ENCODE measurements at places on chromosomes 3 and 15. TPM values are rescaled to one million over a fixed set of nuclear protein-coding genes. Genes with fewer than 3 reads are reported as not detected.

- DNase-seq, result no peak
These were observed 382.9 kb downstream of the GABRG3 start for GRCh38 chr15:27353856-27354255.

DNA sequence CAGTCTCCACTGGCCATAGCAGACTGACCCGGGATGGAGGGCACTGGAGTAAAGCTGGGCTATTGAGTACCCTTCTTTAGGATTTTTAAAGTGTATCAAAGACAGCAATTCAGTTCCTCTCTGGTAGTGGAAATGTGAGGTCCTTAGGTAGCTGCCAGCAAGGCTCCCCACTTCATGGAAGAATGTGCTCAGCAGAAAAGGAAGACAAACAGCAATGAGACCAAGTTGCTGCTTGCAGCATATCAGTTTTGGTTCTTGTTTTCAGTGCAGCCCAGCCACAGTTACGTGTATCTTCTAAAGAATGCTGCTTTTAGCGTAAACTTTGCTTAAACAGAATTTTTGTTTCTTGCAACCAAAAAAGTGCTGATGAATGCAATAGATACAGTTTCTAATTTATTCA, 374.0 kb upstream of the CBLB start:
- DNase-seq, result no peak

GRCh38 chr15:62119227-62119864, 45.7 kb downstream of the C2CD4B start:
- DNase-seq, result no peak

- no peak for DNase-seq
These were observed 84.3 kb downstream of the MB21D2 start for GRCh38 chr3:192833177-192833890.

GRCh38 chr3:35677797-35678196, 38.5 kb downstream of the ARPP21 start:
- DNase-seq, result no peak

- no peak for DNase-seq
These were observed 41.1 kb upstream of the SEC61A1 start for GRCh38 chr3:128011140-128011539.

DNA sequence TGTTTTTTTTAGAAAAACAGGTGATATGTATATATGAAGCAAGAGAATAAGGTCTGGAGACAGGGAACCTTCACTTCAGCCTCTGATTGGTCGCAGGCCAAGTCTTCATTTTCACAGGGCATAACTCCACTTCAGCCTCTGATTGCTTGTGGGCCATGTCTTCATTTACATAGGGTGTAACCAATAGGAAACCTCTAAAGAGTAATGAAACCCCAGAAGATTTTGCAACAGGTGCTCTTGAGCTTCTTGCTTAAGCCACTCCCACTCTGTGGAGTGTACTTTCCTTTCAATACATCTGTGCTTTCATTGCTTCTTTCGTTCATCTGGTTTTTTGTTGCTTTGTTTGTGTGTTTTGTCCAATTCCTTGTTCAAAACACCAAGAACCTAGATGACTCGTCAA, 22.6 kb upstream of the SCG3 start:
- no peak for DNase-seq

GRCh38 chr3:13189639-13190377, 116.6 kb upstream of the IQSEC1 start:
- no peak for DNase-seq

DNA sequence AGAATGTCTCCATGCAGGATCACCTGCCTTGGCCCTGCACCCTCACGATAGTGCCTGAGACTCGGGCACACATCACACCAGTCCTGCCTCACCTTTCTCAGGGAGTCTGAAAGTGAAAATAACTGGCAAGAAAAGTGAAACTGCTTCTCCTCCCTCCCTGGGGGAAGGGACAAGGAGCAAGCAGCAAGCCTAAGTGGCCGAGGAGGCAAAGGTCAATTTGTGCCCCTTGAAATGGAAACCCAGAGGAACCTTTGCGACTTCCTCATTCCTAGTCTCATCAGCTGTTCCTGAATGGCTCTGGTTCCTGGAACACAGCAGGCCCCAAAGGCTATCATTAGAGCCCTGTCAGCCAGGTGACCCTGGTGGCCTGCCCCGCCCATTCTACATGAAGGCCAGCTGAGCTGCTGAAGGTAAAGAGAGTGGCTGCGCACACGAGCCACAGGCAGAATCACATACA, 28.0 kb upstream of the SLCO2A1 start:
- DNase-seq, result no peak

MORC1 gene
- not detected for total RNA-seq
